SHP77 (cell line): ENCODE measurements at places on chromosomes 5 and 9.
A peak's percentile ranks its signal among the peaks of the same experiment; 100 is the strongest.

DNA sequence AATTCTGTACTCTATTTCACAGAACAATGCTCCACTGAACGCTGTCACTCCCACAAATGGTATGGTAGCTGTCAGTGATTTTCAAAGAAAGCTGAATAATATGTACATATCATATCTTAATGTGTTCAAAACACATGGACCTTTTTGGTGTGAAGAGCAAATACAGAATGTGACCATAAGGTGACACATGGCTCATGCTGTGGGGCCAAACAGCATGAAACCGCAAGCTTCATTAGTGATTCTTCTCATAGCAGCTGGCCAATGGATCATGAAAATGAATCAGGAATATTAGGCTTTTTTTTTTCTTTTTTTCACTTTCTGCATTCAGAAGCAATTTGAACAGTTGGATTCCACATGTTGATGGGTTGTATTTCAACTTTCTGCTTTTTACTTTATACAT is 54.9 kb upstream of the CDH9 start:
- no peak for DNase-seq

GRCh38 chr9:129422843-129423192 is 198.1 kb downstream of the C9orf50 start:
- no peak for DNase-seq

- no peak for DNase-seq
Measured at GRCh38 chr5:4880304-4880741, 259.8 kb upstream of the ADAMTS16 start.

DNA sequence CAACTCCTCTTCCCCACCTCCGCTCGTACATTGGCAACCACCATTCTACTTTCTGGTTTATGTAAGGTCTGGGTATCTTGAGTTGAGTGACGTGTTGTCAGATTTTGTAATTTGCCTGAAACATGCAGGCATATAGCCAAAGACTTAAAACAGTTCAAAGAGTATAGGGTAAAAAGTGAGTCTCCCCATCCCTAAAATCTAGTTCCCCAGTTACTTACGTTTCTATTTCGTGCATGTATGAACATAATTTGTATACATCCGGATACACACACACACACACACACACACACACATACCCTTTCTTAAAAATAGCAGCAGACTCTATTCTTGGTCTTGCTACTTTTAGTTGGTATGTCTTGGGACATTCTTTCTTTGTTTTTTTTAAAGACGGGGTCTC is 915 bp downstream of the HSDL2 start:
- no peak for DNase-seq

- no peak for DNase-seq
Measured at GRCh38 chr5:116456036-116456435, 118.6 kb downstream of the SEMA6A start.

DNA sequence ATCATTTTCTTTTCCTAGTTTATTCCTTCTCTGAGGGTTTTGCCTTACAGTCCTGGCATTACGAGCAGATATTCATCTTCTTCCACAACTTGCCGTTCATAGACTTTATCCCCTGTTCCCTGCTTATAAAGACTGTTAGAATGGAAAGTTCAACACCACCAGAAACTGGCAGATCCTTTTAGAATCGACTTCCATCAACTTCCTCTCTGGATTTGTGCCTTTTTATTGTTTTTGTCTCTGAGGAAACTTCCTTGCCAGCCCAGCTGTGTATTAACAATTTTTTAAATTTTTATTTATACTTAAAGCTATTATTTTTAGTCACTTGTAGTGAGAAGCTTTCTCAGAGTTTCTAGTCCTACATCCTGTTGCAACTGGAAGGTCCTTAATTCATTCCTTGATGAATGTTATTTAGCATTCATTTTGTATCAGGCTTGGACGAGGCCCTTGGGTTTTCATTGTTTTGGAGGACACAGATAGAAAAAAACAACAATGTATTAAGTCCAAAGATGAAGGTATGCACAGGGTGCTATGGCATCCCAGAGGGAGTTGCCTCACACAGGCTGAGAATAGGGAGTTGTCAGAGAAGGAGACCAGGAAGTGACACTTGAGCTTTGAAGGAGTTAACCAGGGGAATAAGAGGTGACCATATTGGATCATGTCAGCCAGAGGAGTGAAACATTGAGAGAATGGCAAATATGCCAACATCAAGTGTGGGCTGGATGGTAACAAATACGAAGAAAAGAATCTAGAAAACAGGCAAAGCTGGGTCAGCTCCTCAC is 81.3 kb downstream of the ADAMTSL1 start:
- no peak for DNase-seq

- DNase-seq: no peak
Measured at GRCh38 chr9:20740929-20741582, 57.0 kb downstream of the FOCAD start.

- DNase-seq: no peak
Measured at GRCh38 chr9:108211411-108211955, 644.3 kb downstream of the ACTL7B start.

DNA sequence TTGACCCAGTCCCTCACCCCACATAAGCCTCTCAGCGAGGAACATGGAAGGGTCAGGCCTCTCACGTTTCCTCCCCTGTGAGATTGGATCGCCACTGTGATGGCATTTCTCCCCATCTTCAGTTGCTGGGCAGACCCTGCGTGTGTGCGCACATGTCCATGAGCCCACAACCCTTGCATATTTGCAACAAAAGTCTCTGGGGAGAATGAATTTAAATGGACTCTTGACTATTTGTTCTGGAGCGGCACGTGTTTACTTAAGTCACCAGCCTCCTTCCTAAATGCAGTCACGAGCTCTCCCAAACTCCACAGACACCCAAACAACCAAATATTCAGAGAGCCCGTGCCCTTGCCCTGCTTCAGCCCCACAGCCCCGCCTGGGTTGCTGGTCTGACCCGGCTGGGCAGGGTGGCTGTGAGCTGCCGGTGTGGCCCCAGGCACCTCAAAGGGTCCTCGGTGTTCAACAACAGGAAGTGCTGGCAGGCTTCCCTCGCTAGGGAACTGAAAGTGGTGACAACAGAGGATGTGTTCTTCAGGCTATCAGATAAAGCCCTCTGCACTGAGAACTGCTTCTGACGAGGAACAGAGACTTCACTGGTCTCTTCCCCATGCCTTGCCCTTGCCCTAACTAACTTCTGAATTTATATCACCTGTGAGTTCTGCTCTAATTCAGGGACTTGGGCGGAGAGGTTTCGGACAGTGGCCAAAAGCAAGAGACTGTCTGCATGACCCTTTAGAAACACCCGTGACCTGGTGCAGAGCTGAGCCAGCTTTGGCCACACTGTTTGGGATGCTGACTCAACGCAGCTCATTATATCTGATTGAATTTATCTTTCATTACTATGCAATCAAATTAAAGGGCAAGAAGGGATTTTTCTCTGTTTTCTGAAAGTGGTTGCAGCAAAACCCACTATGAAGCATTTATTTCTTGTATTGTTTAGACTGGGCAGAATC is 19.2 kb upstream of the CD180 start:
- peak; percentile 72 for DNase-seq

GRCh38 chr5:95794070-95794516 is 28.4 kb downstream of the GLRX start:
- no peak for DNase-seq

GRCh38 chr5:8288334-8288733 is 419.4 kb downstream of the MTRR start:
- DNase-seq: no peak

GRCh38 chr9:92146610-92147009 is 31.4 kb upstream of the SPTLC1 start:
- no peak for DNase-seq

- no peak for DNase-seq
Measured at GRCh38 chr5:142568283-142568995, 117.5 kb downstream of the FGF1 start.

DNA sequence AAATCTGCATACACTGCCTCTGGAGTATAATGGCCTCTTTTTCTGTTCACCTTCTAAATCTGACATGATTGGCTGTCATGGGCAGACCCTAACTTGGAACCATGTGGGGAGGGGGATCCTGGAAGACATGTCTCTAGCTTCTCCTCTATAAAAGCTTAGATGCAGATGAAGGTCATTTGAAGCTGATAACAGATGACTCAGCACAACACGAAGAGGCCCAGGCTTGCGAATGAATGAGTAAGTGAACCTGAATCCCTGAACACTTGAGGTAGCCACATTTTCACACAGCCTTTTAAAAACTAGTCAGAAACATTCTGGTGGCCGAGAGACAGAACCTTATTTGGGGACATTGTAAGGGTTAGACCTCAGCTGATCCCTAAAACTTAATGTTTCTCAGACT is 282.6 kb downstream of the ELAVL2 start:
- DNase-seq: no peak

GRCh38 chr5:17805227-17805825 is 171.1 kb downstream of the TAF11L14 start:
- no peak for DNase-seq

DNA sequence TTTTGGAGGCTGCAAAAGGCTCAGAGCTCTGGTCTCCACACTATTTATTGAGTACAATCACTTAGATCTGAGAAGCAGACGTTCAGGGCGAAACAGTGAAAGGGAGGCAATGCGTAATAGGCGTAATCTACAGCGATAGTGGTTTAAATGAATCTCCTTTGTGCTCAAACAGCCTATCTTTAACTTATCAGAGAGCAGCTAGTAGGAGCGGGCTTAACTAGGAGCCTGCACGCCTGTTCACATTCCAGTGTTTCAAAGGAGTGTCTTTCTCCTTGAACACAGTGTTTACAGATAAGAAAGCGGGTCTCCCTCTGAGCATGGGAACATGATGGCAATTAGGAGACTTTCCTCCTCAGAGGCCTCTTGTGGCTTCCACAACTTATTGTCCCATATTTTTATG is 49.4 kb downstream of the AP3B1 start:
- DNase-seq: no peak

GRCh38 chr9:21624675-21625644 is 142.8 kb upstream of the IFNE start:
- DNase-seq: no peak

DNA sequence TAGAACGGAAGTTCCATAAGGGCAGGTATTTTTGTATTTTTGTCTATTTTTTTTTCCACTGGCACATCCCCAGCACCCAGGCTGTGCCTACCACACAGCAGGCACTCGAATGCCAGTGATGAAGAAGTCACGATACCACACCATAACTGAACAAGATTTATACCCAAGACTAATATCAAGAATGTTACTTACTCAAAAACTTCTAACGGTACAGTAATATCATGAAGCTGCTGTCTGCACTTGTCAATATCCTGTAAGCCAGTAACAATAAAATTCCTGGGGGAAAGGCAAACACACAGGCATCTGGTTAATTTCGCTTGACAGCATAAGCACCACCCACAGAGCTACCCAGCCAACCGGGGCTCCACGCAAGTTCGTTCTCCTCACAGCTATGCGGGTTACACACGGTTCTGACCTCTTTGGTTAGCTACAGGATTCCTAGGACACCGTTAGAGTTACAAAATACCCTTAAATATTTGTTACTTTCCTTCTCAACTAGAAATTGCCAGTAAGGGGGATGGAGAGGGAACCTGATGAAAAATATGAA is 1.3 kb downstream of the MED10 start:
- no peak for DNase-seq

- DNase-seq: no peak
Measured at GRCh38 chr9:88996046-88996920, 5.0 kb downstream of the S1PR3 start.

GRCh38 chr5:59249160-59249559 is 644.4 kb downstream of the PDE4D start:
- DNase-seq: no peak

DNA sequence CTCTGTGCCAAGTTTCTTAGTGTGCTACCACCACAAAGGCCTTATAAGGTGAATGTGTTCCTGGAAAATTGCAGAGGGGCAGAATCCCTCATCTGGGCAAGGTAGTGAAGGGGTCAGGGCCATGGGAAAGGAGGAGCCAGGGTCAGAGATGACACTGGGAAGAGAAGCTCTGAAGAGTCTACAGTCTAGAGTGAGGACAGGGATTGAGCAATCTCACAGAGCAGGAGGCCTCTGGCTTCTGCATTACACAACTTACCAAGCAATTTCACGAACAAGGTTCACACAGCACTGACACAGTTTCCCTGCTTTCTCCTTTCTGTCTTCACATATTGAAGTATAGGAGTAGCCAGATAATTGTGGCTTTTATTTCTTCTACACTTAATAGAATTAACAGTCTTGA is 24.5 kb upstream of the IDNK start:
- DNase-seq: no peak

GRCh38 chr5:14239951-14240350 is 96.8 kb downstream of the TRIO start:
- no peak for DNase-seq

DNA sequence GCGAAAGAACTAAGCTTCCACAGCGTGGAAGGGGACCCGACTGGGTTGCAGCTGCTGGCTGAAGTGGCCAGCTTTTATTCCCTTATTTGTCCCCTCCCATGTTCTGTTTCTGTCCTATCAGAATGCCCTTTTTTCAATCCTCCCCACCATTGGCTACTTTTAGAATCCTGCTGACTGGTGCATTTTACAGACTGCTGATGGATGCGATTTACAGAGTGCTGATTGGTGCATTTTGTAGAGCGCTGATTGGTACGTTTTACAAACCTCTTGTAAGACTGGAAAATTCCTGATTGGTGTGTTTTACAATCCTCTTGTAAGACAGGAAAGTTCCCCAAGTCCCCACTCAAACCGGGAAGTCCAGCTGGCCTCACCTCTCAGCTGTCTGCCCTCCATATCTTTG is 50.7 kb downstream of the KLF9 start:
- DNase-seq: no peak
